ENCODE measurements at places on chromosomes 5 and 9.
A peak's percentile ranks its signal among the peaks of the same experiment; 100 is the strongest.

GRCh38 chr5:55547781-55548180 lies 13.0 kb upstream of the PLPP1 start:
- DNase-seq: no peak

GRCh38 chr5:173396311-173396993 lies 68.2 kb upstream of the STC2 start:
- no peak for DNase-seq

- DNase-seq: no peak
These were observed 44.7 kb downstream of the EXOSC2 start for GRCh38 chr9:130738281-130738680.

- no peak for DNase-seq
These were observed 80.3 kb upstream of the SLC25A51 start for GRCh38 chr9:37984278-37984671.

GRCh38 chr5:56517011-56517416 lies 283.9 kb upstream of the ANKRD55 start:
- peak; percentile 70 for DNase-seq

DNA sequence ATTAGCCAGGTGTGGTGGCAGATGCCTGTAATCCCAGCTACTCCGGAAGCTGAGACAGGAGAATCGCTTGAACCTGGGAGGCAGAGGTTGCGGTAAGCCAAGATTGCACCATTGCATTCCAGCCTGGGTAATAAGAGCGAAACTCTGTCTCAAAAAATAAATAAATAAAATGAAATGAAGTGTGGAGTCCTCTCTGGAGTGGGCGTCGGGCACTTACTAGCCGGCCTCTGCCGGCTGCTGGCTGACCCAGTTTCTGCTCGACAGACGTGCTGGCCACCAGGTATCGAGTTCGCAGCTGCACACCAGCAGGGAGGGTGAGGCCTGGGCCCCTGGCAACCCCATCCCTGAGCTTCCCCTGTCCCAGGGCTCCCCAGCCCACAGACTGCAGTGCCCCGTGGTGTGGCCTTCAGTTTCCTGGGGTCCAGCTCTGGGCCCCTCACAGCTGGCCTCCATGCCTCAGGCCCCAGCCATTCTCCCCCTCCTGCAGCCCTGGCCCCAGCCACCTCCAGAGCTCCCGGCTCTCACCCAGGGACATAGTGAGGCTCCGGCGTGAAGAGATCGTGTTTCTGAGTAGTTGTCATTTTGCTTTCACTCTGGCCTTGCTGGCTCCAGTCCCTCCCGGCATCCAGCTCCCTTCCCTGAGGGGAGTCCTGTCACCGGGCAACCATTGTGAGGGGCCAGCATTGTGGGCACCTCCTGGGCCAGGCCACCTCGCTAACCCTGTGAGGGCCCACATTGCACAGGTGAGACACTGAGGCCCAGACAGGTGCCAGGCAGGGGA lies 3.8 kb upstream of the STPG3 start:
- no peak for DNase-seq

DNA sequence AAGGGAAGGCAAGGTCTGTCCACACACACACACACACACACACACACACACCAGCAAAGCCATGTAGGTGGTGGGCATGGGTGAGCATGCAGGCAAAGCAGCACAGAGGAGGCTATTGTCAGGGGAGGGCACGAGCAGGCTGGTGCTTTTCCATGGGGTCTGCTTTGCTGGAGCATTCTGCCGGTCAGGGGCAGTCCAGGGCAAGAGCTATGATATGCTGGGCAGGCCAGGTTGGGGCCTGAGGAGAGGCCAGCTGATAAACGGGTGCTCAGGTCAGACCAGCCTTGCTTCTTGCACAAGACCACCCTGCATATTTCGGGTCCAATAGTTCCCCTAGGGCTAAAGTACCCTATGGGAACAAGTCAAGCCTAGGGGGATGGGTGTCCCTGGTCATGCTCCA lies 253.9 kb upstream of the DMAC1 start:
- DNase-seq: no peak
